ENCODE measurements at places on chromosomes 5 and 9.

- no peak for DNase-seq
These were observed 225.7 kb downstream of the ASTN2 start for GRCh38 chr9:117189121-117189520.

DNA sequence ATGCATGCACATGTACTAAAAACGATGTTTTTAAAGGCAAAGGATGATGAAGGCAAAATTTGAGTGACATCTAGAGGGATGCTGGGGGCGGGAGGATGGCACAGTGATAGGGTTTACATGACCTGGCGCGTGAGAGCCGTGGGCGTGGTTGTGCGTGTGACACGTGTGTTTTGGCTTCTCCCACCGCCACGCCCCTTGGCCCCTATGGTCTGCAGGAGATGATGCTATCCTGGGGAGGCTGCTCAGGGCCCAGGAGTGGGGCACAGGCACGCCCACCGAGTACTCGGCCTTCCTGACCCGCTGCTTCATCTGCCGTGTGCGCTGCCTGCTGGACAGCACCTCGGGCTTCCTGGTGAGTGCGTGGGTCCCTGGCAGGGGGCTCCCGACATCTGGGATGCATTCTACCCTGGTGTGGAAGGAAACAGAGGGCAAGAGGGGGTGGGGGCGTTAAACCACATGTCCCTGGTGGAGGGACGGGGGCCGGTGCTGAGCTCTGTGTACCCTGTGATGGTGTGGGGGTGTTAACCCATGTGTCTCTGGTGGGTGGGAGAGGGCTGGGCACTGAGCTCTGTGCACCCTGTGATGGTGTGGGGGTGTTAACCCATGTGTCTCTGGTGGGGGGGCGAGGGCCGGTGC is 19.2 kb upstream of the EXOC3 start:
- peak; percentile 39 for DNase-seq

- DNase-seq: no peak
These were observed 265.3 kb upstream of the GAS1 start for GRCh38 chr9:87212605-87213021.

DNA sequence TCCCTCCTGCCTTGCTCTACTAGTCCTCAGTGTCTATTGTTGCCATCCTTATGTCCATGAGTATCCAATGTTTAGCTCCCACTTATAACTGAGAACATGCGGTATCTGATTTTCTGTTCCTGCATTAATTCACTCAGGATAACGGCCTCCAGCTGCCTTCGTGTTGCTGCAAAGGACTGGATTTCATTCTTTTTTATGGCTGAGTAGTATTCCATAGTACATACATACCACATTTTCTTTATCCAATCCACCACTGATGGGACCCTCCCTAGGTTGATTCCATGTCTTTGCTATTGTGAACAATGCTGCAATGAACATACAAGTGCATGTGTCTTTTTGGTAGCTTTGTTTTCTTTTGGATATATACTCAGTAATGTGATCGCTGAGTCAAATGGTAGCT is 50.4 kb downstream of the FNIP1 start:
- DNase-seq: no peak

DNA sequence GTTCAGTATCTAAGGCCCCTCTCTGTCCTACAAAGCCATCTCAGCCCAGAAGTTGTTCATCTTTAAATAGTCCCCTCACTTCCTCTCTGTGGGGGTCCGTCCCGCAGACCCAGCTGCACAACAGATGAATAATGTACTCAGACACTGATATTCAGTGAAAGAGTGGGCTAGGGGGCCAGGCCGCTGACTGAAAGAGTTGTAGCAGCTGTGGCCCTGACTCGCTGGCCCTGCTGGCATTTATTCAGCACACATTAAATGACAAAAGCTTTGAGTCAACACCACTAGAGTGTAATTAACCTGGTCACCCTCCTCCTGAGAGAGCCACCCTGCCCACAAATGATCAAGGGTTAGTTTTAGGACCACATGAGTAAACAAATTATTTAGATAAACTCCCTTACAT is 76.3 kb downstream of the MED10 start:
- DNase-seq: no peak

DNA sequence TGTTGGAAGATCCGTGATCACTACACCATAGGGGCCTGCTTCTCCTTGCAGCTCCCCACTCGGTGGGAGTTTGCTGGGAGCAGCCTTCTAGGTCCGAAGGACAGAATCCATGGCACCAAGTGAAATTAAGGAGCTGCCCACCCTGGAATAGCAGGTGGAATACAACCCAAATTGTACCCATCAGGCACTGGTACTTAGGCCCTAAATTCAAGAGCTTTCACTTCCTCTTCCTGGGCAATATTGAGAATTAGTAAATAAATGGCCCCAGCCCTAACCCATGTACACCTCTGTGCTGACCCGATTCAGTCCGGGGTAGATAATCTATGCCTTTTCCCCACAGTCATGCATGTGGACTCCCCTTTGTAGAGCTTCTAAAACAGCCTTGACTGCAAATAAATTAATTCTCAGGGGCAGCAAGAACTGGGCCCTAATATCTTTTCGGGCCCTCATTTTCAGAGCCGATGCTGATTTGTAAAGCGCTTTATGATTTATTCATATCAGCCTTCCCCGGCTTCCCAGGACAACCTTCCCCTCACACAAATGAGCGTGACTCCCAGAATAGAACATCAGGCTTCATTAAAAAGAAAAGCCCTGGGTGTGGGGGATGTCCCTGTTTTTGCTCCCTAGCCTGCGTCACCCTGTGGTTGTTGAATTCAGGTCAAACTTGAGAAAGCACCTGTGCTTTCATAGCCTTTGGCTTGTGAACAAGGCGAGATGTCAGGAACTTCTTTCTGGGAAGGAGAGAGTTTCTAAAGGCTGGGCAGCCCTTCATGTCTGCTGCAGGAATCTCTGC is 126.1 kb upstream of the TBC1D2 start:
- no peak for DNase-seq

GRCh38 chr9:5629312-5630080 is 589 bp downstream of the RIC1 start:
- peak; percentile 63 for DNase-seq

DNA sequence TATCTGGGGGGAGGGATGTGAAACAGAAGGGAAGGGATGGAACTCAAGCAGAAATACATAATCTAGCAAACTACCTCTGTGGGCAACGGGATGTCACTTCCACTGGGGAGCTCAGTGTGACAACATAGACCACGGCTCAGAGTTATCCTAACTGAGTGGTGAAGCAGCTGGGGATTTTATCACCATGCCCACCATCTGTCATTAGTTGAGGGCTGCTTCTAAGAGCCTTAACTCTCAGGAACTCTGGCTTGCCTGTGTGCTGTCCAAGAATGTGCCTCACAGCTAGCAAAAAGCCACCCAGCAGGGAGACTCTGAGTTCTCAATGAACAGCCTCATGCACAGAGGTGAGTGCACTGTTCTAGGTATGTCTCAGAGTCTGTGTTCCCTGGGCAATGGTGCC is 90.6 kb upstream of the CXCL14 start:
- peak; percentile 12 for DNase-seq

DNA sequence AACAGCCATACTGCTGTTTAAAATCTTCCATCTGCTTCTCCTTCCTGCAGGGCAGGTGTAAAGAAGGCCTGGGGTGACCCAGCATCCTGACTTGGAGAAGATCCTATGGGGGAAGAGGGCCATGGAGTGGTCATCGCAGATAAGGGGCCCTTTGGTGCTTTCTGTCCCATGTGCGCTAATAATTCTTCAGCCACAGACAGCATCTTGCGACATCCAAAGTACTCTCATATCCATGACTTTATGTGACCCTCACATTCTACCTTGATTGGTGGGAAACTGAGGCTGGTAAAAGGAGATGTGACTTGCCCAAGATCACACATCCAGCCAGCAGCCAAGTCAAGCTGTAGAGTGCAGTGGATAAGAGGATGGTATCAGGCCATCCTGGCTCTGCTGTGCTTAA is 44.3 kb upstream of the HAND1 start:
- no peak for DNase-seq

- peak; percentile 6 for DNase-seq
These were observed 201.3 kb upstream of the IL12B start for GRCh38 chr5:159531554-159532105.

- DNase-seq: no peak
These were observed 61.4 kb downstream of the ARHGEF28 start for GRCh38 chr5:73687357-73687756.

GRCh38 chr5:77852514-77853352 is 76.6 kb upstream of the TBCA start:
- peak; percentile 61 for DNase-seq

GRCh38 chr5:147965715-147966114 is 59.4 kb upstream of the C5orf46 start:
- no peak for DNase-seq

- DNase-seq: no peak
These were observed 134.7 kb downstream of the CDH6 start for GRCh38 chr5:31328040-31328733.

DNA sequence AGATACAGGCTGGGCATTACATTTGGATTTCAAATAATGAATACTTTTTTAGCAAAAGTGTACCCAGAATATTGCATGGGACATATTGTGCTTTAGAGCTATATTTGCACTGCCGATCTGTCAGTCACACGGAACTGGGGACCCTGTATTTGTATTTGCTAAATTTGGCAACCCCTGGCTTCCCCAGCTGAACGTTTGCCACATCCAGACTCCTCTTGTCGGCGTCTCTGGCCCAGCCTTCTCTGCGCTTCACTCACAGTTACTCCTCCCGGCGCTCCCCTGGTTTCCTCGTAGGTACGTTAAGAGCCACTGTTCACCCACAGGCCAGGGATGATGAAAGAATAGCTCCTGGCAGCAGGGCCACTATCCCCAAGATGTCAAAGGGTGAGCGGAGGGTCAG is 58.7 kb downstream of the NSUN2 start:
- DNase-seq: no peak

- DNase-seq: no peak
These were observed 74.1 kb upstream of the ELL2 start for GRCh38 chr5:96035796-96036195.

GRCh38 chr5:116681334-116682013 is 106.9 kb upstream of the SEMA6A start:
- DNase-seq: no peak

DNA sequence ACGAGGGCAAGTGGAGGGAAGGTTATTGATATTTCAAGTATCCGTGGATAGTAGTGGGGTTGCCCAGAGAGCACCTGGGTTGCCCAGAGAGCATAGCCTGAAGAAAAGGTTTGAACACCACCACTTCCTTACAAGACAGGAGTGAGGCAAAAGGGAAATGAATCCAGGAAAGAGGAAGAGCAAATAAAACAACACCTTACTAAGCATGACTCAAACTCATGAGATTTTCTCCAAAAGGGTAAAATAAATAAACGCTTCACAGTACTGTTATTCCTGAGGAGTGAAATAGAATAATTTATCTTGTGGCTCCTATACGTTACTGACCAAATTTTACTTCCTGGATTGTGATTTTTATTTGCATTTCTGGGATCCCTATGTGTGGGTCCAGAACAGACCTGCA is 65.2 kb upstream of the PTPRD start:
- no peak for DNase-seq

Data from hematopoietic multipotent progenitor cell treated with erythropoietin and hydrocortisone succinate and interleukin-3 and kit ligand, for 4 days (in vitro differentiated cells).